ENCODE measurements at places on chromosomes 16 and 17.

DNA sequence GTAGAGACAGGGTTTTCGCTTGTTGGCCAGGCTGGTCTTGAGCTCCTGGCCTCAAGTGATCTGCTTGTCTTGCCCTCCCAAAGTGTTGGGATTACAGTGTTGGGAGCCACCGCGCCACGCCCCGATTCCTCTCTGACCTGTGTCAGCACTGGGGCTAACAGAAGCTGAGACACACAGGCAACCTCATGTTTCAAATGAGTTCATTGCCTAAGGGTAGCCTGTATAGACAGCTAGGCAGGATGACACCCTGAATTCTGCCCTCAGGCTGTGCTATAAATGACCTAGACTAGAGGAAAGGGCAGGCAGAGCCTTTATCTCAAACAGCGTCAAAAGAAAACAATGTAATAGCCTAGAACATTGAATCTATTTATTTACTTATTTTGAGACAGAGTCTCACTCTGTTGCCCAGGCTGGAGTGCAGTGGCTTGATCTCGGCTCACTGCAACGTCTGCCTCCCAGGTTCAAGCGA, 2.3 kb upstream of the CDK3 start:
- DNase-seq: no peak

DNA sequence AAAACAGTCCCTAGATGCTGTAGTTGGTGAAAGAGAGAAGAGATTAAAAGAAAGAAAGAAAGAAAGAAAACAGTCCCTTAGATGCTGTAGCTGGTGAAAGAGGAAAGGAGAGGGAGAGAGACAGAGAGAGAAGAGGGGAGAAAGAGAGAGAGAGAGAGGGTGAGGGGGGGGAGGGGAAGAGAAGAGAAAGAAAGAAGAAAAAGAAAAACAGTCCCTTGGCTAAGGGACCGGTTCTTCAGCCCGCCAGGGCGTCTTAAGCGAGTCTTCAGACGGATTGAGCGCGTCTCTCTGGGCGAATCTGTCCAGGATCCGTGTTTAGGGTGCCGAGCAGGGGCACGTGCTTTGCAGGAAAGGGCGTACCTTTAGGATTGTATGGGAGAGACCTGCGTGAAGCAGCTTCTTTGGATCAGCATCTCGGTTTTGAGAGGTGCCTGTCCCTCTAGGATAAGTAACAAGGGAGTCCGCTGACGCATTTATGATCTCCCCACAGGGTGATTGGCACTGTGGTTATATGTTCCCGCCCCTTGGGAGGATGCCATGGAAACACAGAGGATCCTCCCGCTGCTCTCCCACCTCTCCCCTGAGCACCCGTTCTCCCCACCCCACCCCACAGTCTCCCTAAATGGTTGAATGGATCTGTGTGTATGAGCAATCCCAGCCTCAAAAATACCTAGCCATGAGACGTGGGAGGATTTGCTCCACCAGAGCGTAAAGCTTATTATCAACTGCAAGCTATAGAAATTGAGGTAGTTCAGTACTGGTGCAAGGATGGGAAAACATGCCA, 16.7 kb downstream of the GNGT2 start:
- DNase-seq: peak; percentile 38

DNA sequence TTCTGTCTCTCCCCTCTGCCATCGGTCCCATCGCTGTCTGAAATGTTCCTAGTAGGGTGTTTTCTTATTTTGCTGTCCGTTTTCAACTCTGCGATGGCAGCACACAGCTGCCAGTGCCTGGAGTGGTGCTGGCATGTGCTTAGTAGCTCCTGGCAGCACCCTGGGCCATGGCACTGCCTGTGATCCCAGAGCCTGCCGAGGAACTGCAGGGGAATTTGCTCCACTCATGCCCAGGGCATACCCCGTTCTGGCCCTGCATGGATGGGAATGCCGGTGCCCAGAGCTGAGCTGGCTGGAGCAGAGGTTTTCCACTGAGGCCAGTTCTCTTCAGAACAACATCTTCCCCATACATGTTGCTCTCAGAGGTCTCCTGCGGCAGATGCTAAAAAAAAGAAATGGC, 43.1 kb downstream of the GPT2 start:
- peak; percentile 36 for DNase-seq

- DNase-seq: no peak
These were observed 7.8 kb downstream of the TOX3 start for GRCh38 chr16:52539191-52539590.

DNA sequence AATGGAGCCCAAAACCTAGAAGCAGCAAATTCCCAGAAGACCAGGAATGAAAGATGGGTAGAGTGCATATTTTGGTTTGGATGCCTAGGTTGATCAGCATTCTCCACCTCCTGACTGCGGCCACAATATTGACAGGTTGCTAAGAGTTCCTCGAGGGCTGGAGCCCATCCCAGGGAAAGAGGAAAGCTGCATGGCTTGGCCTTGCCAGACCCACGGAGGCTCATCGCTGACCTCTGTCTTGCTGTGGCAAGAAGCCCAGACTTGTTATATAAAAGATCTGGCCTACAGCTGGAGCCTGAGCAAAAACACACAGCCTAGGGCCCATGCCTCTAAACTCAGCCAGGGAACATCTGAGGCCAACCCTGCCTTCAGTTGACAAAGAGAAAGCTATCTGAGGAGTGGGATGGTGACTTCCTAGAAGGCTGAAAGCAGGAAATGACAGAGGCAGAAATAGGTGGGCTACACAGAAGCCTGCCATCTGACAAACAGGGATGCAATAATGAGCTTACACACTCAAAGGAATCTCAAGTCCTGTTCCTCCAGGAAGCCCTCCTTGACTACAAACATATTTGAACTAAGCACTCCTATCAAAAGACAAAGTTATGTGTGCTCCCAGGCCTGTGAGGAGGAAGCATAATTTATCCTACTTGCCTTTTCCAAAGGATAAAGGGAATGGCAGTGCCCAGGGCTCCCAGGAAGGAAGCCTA, 22.5 kb upstream of the SLC35B1 start:
- DNase-seq: peak; percentile 36

- DNase-seq: no peak
These were observed 100.2 kb downstream of the RMI2 start for GRCh38 chr16:11445486-11445885.

GRCh38 chr17:73541111-73541510, 103.1 kb downstream of the SDK2 start:
- DNase-seq: no peak

DNA sequence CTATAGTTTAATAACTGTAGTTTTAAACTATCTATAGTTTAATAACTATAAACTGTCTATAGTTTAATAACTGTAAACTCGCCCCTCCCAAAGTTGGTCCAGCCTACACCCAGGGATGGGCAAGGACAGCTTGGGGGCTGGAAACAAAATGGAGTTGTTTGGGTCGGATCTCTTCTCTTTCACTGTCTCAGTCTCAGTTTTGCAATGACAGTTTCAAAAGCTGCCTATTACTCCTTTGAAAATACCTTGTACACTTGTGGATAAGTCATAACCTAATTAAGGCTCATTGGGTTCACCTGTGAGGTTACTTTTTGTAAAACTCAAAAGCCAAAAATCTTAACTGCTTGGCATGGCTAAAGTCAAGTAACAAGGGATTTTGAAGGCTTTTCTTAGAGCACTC, 31.4 kb downstream of the C16orf54 start:
- DNase-seq: no peak

- DNase-seq: peak; percentile 18
These were observed 89.1 kb upstream of the GNAO1 start for GRCh38 chr16:56102183-56102686.

DNA sequence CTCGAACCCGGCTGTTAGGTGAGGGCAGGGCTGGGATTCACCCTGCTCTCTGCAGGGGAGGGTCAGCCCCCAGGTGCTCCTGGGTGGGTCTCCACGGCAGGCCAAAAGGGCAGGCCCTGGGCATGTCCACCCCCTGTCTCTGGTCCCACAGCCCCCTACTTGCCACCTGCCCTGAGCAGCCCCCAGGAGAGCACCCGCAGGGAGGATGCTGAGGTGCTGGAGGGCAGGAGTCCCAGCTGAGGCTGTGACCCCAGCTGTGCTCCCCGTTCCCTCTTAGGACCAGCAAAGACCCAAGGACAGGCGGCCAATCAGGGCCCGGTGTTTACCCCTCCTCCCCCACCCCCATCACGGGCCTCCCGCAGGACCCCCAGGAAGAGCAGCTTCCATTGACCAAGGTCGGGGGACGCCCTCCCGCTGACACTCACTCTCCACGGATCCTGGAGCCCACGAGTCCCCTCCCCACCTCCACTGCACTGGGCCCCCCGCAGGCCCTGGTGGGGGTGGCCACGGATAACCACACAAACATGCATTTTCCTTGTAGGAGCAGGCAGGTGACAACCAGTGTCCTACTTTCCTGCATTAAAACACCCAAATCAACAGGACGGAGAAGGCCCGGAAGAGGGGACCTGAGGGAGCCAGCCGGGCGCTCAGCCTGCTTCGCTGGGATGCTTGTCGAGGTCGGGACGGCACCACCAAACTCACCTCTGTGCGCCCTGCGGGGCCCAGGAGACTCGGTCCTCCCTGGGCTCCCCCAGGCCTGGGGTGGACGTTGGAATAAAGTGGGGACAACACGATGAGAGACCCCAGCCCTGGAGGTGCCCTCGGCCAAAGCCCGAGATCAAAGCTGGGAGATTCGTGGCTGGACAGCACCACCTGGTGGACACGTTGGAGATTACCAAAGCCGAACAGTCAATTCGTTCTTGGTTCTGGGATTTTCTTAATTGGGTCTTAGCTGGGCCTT, 22.5 kb upstream of the ENPP7 start:
- DNase-seq: no peak

- DNase-seq: no peak
These were observed 105.5 kb downstream of the SPAG9 start for GRCh38 chr17:51015145-51015558.

GRCh38 chr16:51153577-51154031, 2.5 kb upstream of the SALL1 start:
- DNase-seq: no peak

DNA sequence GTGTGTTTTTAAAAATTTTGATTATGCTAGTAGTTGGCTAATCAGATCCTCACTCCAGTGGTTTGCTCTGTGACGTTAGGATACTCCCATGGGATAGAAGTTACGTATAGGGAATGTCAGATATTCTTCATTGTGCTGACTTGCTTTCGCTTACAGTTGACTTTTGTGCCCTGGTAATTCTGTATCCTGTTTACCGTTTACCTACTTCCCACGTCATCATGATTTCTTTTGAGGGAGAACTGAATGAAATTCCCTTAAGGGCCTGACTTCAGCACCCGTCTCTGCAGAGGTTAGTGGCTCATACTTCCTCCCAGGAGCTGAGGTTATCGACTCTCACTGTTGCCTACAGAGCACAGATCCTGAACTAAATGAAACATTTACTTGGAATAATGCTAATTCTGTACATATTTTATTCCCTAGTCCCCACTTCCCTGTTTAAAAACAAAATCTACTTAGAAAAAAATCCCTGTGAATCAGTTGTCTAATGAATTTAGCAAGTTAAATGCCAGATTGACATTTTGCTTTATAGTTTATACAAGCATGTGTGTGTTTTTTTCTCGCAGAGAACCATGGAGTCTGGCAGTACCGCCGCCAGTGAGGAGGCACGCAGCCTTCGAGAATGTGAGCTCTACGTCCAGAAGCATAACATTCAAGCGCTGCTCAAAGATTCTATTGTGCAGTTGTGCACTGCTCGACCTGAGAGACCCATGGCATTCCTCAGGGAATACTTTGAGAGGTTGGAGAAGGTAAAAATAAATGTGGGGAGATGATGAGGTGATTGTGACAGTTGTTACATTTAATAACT, 2.8 kb downstream of the PRKAR1A start:
- DNase-seq: peak; percentile 18

GRCh38 chr17:57726838-57727237, 18.3 kb downstream of the CCDC182 start:
- DNase-seq: no peak

DNA sequence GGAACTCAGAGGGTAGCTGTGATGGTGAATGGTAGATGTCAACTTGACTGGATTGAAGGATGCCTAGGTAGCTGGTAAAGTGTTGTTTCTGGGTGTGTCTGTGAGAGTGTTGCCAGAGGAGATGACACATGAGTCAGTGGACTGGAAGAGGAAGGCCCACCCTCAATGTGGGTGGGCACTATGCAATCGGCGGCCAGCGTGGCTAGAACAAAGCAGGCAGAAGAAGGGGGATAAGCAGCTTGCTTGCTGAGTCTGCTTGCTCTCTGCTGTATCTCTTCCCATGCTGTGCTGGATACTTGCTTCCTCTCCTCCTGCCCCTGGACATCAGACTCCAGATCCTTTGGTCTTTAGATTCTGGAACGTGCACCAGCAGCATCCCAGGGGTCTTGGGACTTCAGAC, 128.1 kb downstream of the AIPL1 start:
- no peak for DNase-seq

DNA sequence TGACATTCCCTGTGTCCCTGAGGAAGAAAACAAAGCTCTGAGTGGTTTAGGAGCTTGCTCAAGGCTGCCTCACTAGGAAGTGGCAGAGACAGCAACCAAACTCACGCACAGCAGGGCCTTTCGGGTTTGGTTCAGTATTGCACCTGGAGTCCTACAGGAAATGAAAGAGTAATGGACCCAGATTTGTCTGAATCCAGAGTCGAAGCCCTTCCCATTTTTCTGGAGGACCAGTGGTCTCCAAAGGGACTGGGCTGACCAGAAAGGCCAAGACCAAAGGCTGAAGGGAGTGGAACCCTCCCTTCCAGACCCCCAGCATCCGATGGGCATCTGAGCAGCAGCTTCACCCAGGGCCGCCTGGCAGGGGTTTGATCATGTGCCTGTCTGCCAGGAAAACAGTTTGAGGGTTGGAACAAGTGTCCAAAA, 85.5 kb upstream of the RPL38 start:
- DNase-seq: no peak

GRCh38 chr16:30894540-30895368, 877 bp upstream of the BCL7C start:
- no peak for DNase-seq

GRCh38 chr17:14428648-14429029, 127.8 kb downstream of the HS3ST3B1 start:
- DNase-seq: no peak

DNA sequence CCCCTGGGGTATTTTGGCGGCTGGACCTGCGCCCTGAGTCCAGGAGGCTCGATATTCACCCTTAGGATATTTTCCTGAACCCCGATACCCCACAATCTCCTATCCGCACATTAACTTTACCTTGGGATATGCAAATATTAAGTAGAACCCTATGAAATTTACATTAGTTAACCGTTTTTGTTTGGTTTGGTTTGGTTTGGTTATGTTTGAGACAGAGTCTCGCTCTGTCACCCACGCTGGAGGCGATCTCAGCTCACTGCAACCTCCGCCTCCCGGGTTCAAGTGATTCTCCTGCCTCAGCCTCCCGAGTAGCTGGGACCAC, 9.3 kb upstream of the NAGS start:
- DNase-seq: no peak

GRCh38 chr17:34226011-34226743, 28.9 kb upstream of the CCL2 start:
- DNase-seq: no peak

DNA sequence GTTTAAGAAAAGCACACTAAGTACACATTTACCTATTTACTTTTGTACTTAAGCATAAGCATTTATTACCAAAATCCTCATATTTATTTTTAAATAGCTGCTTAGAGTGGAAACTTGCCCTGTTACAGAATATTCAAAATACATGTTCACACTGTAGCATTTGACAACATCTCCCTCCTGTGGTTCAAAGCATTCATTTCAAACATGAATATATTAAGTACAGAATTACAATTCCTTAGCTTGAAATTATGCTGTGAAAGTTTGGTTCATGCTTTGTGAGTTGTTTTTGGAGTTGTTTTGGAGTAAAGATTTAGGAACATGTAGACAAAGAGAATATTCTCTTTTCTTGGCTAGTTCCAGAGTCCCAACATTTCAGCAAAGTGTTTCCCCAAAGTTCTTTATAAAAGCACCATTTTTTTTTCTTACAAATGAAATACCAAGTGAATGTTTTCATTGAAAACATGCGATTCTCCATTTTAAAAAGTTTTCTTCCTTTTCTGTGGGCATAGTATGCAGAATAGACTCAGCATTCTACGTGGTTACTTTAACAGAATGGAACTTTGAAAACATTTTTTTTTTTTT, 33.2 kb downstream of the TUBD1 start:
- no peak for DNase-seq

All from anterior cingulate cortex (tissue), 58 donors.